Osteoblast (primary cell): ENCODE measurements at places on chromosomes 2 and 18. TPM values are rescaled to one million over a fixed set of nuclear protein-coding genes. Genes with fewer than 3 reads are reported as not detected.

Gene UBE2F
- 39.8 and 45.1 TPM in 2 replicates for total RNA-seq

Gene OTOS
- total RNA-seq: not detected in 2 replicates

Gene UGT1A9
- total RNA-seq: not detected in 2 replicates

Gene TACR1
- total RNA-seq: under 0.01 and 0.29 TPM in 2 replicates

Gene C2orf80
- not detected in 2 replicates for total RNA-seq

Gene HRH4
- under 0.01 TPM in 2 replicates for total RNA-seq

Gene TRAF3IP1
- total RNA-seq: 7.6 and 8.5 TPM in 2 replicates

Gene POTEI
- not detected in 2 replicates for total RNA-seq

Gene SLC25A12
- 26.8 and 29.8 TPM in 2 replicates for total RNA-seq

Gene MSH2
- 14.5 and 16.5 TPM in 2 replicates for total RNA-seq

Gene RNU2-63P
- total RNA-seq: not detected in 2 replicates

Gene ACADL
- total RNA-seq: not detected in 2 replicates

Gene CBLN2
- under 0.01 TPM in 1 of 2 replicates, not detected in the other for total RNA-seq

Gene FBXO11
- total RNA-seq: 56.6 and 57.9 TPM in 2 replicates

Gene SERPINB8
- 30.4 and 31.8 TPM in 2 replicates for total RNA-seq

Gene EDAR
- total RNA-seq: not detected in 2 replicates

Gene MSGN1
- total RNA-seq: not detected in 2 replicates

Gene KATNAL2
- 4.3 and 5.0 TPM in 2 replicates for total RNA-seq

Gene DNAJC5G
- not detected in 2 replicates for total RNA-seq

Gene CCDC85A
- total RNA-seq: 0.29 and 0.72 TPM in 2 replicates

Gene OBSL1
- total RNA-seq: 60.4 and 65.9 TPM in 2 replicates

Gene ICA1L
- total RNA-seq: 8.7 and 12.1 TPM in 2 replicates

Gene ALPI
- not detected in 2 replicates for total RNA-seq

Gene CCDC178
- not detected in 2 replicates for total RNA-seq

Gene RNF144A
- total RNA-seq: 15.9 and 18.0 TPM in 2 replicates

Gene MC5R
- 0.36 and 0.59 TPM in 2 replicates for total RNA-seq

Gene DNER
- total RNA-seq: 0.36 and 1.2 TPM in 2 replicates

Gene GCG
- not detected in 2 replicates for total RNA-seq

Gene THADA
- total RNA-seq: 38.0 and 39.4 TPM in 2 replicates

Gene DPYSL5
- not detected in 2 replicates for total RNA-seq

Gene PRKAG3
- under 0.01 and 0.29 TPM in 2 replicates for total RNA-seq

Gene MLPH
- 25.7 and 32.1 TPM in 2 replicates for total RNA-seq

Gene CABYR
- 3.8 and 4.0 TPM in 2 replicates for total RNA-seq

Gene NEURL3
- total RNA-seq: 0.29 TPM in 1 of 2 replicates, not detected in the other

Gene SDC1
- 7.6 and 11.8 TPM in 2 replicates for total RNA-seq

Gene SCYGR4
- not detected in 2 replicates for total RNA-seq

Gene KLHL30
- under 0.01 TPM in 2 replicates for total RNA-seq

Gene DES
- total RNA-seq: 0.72 and 1.2 TPM in 2 replicates

Gene ABHD1
- total RNA-seq: under 0.01 TPM in 2 replicates

Gene UGT1A6
- total RNA-seq: not detected in 2 replicates

Gene ERFE
- total RNA-seq: 0.88 and 1.8 TPM in 2 replicates
